ENCODE measurements at places on chromosomes 1 and 21. TPM values are rescaled to one million over a fixed set of nuclear protein-coding genes. Genes with fewer than 3 reads are reported as not detected.

Gene SPRR2A
- not detected for total RNA-seq

Gene AADACL4
- not detected for total RNA-seq

Gene CR1L
- total RNA-seq, result not detected

Gene KLHDC9
- 2.9 TPM for total RNA-seq

Gene TSSK3
- total RNA-seq, result under 0.01 TPM

Gene CDCA8
- total RNA-seq, result 45.2 TPM

Gene C1orf53
- total RNA-seq, result 4.4 TPM

Gene GPR161
- 11.1 TPM for total RNA-seq

Gene TNNI3K
- total RNA-seq, result not detected

Gene AQP10
- not detected for total RNA-seq

Gene TMEM82
- total RNA-seq, result not detected

Gene UMODL1
- not detected for total RNA-seq

Gene HSPB7
- 0.89 TPM for total RNA-seq

Gene DNAJC11
- 25.2 TPM for total RNA-seq

Gene FLG
- total RNA-seq, result not detected

Gene OR1C1
- total RNA-seq, result not detected

Gene ATP1A4
- not detected for total RNA-seq

Gene DCDC2B
- total RNA-seq, result not detected

Gene OR14K1
- total RNA-seq, result not detected

Gene SH2D1B
- 0.15 TPM for total RNA-seq

Gene GNG4
- total RNA-seq, result 1.3 TPM

Gene NR1I3
- not detected for total RNA-seq

Gene SPRR5
- not detected for total RNA-seq

Gene TAF5L
- 11.7 TPM for total RNA-seq

Gene NFASC
- 1.2 TPM for total RNA-seq

Gene NHLH1
- total RNA-seq, result not detected

Gene OPRD1
- not detected for total RNA-seq
